ENCODE measurements at places on chromosomes 5 and 9.
A peak's percentile ranks its signal among the peaks of the same experiment; 100 is the strongest.

DNA sequence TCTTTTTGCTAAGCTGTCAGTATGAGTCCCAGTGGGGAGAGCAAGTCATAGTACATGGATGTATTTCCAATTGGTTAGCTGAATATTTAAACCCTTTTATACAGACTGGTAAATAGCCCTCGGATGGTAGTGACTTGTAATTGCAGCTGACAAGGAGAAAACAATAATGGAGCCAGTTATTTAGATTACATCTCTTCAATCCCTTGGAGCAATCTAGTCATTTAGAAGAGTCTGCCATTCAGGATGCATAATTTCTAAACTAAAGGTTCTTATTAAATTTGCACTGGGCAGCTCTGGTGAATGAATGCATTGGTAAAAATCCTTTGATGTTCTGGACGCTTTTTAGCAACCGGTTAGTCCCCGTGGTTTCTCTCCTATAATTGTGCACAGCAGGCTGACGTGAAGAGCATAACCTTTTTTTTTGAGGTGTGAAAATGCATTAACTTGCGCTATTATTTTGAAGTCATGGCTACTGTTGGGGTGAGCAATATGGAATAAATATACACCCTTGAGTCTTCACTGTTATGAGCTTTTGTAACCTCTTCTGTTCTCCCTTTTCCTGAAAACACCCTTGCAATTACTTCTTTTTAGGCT is 158.6 kb upstream of the CD180 start:
- no peak for DNase-seq

GRCh38 chr9:124352616-124353015 is 62.6 kb downstream of the PSMB7 start:
- DNase-seq, result no peak

GRCh38 chr5:148858547-148858946 is 32.1 kb downstream of the ADRB2 start:
- no peak for DNase-seq

DNA sequence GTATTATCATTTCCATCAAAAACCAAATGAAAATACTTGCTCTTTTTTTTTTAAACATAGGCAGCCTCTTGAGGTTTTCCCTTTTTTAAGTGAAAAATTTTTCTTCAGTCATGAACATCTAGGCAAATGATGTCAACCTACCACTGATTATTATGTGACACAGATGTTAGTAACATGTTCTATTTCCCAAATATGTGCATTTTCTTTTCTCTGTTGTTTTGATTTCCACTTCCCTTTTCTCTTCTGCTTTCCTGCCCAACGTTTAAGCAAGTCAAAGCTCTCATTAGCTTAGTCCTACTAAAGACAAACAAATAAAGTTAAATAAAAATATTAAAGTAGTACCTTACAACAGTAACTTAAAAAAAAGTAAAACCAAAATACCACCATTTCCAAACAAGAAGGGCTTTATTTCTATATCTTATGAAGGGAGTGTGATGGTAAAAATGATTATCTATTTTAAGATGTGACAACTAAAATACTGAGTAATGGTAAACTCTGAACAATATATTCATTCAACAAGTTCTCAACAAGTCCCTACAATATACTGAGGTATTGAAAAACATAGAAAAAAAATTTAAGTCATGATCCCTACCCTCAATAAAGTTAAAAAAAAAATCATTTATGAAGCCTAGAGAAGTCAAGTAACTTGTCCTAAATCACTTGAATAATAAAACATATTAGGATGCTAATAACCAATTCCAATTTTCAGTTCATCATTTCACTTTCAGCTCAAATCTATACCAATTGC is 9.4 kb downstream of the SLC38A9 start:
- no peak for DNase-seq

GRCh38 chr5:113147101-113147508 is 170.5 kb downstream of the DCP2 start:
- DNase-seq, result no peak

DNA sequence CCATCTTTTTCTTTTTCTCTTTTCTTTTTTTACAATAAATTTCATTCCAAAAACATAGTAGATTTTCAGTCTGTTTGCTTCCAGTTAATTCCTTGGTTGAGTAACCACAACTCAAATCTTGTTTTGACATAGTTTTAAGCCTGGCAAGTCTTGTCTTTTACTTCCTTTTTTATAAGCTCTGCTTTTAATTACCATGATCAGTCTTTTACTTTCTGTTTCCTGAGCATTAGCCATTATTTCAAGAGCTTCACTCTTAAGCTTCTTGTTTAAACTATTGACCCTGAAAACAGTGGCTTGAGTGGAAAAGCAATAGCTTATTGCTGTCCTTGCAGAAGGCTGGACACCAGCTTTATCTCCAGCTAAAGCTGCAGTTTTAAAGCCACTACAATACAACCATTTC is 1363.3 kb downstream of the MAT2B start:
- DNase-seq, result no peak

DNA sequence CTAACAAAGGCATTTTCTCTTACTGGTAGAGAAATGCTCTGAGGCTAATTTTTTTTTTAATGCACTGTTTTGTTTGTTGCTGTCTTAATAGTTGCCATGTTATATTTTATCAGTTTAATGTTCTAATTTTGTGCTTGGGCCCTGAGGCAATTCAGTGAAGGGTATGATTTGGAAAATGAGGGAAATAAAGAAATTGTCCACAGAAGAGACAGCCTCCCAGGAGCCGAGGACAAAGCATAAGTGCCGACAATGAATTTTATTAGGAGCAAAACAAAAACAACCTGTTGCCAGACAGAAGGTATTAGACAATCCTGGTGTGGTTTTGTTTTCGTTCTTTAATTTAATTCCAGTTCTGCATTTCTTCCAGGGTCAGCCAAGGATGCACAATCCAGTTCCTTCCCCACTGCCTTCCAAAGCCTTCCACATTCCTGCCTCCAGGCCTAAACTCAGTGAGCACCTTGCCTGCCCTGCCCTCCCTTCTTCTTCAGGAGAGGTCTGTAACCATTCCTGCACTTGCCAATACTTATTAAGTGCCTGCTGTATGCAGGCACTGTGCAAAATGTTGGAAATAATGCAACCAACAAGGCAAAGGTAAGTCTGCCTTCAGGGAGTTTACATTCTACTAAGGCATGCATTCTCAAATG is 4.3 kb upstream of the TCOF1 start:
- DNase-seq, result no peak

- DNase-seq, result no peak
Observed at GRCh38 chr5:173501922-173502321, 114.5 kb downstream of the BOD1 start.

GRCh38 chr5:92838253-92838652 is 742.8 kb downstream of the NR2F1-AS1 start:
- peak; percentile 20 for DNase-seq

GRCh38 chr9:614431-614830 is 227.1 kb upstream of the DMRT1 start:
- DNase-seq, result no peak

GRCh38 chr9:116904165-116904564 is 217.1 kb downstream of the TRIM32 start:
- no peak for DNase-seq

DNA sequence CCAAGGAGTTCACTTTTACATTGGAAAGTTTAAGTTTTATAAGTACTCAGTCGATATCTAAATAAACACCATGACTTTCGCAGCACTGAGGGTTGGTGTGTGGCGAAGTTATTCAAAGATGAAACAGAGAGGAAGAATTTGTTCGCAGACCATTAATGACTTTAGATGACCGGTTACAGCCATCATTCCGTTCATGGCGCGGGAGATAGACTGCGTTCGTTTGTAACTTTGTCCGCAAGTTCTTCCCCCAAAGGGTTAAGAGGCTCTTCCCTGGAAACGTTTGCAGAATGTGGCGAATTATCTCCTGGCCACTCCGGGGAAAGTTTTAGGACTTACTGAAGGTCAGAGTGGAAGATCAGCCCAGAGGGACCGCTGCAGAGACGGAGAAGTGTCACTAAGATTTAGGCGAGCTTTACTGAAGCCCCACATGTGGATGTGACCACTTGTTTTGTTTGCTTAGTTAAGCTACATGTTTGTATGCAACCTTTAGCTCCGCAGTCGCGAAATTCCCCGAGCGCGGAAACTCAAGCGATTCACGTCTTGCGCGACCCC is 2.2 kb upstream of the FOXD1 start:
- DNase-seq, result no peak

GRCh38 chr9:35237311-35237710 is 75.5 kb downstream of the UNC13B start:
- no peak for DNase-seq

- no peak for DNase-seq
Observed at GRCh38 chr9:124631326-124631725, 124.1 kb upstream of the NR5A1 start.

GRCh38 chr5:154044581-154044980 is 5.8 kb downstream of the MFAP3 start:
- no peak for DNase-seq

- no peak for DNase-seq
Observed at GRCh38 chr5:147482706-147483180, 27.1 kb downstream of the DPYSL3 start.

DNA sequence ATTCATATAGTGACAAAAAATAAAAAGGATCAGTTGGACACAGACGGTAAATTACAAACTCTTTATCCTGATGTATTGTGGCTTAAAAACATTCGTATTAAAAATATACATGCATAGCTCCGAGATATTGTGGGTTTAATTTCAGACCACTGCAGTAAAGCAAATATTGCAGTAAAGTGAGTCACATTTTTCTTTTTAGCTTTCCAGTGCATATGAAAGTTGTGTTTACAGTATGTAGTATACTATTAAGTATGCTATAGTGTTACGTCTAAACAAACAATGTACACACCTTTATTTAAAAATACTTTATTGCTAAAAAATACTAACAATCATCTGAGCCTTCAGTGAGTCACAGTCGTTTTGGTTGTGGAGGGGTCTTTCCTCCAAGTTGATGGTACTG is 551.8 kb downstream of the CETN3 start:
- no peak for DNase-seq

GRCh38 chr9:98931600-98932389 is 11.9 kb upstream of the COL15A1 start:
- no peak for DNase-seq

DNA sequence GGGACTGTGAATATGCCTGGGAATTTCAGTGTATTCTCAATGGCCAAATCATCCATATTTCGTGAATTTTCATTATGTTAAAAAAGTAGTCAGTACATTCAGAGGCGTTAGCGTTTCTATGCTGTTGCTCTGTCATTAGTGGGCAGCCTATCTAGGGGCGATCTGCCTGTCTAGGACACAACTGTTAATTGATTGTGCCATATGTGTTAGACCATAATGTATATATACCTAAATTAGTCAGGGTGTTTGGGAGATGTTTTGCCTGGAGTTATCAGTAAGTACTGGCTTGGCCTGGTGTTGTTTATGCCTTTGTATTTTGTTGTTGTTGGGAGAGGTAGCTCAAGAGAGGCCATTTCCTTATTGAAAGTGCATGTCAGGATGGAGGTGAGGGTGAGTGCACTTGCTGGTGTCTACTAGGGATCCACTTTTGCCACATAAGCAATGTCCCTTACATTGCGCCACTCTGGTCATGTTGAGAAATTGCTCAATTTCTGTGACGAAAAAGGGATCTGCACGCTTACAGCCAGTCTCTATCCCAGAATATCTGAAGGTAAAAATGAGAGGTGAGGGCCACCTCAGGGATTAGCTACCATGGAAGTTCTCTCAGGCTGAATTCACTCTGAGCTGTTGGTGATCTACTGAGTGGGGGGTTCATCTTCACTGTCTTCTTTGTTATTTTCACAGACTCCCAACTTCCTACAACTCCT is 123.3 kb downstream of the ST8SIA4 start:
- no peak for DNase-seq

- no peak for DNase-seq
Observed at GRCh38 chr9:86713970-86714369, 233.3 kb downstream of the GAS1 start.

DNA sequence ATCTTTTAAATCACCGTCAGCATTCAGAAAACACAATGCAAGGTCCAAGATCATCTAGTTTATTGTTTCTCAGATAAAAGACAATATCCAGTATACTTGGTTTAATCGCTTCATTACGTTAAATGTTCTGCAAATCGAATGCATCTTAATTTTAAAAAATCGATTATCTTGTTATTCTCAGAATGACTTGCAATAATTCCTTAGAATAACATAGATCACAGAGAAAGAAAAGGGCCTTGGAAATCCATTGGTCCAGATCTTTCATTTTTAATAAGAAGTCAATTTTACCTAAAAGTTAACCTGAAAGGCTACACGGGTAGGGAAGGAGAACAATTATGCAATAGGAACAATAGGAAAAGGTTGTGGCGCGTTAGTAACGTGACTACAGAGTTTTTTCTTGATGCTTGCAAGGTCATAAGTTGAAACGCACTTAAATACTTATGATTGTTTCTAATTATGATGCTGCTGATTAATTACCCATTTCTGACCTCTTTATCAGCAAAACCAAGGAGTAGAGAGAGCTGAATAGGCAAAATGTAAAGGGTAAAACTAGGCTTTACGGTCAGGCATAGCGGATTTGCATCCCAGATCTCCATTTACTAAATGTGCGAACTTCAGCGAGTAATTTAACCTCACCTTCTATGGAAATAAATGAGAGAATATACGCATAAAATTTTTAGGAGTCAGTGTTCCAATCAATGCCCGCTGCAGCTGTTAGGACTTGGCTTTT is 769 bp upstream of the LYRM7 start:
- DNase-seq, result no peak

GRCh38 chr9:116395699-116396037 is 242.1 kb downstream of the PAPPA start:
- no peak for DNase-seq

- no peak for DNase-seq
Observed at GRCh38 chr5:66860199-66860975, 264.2 kb downstream of the MAST4 start.

GRCh38 chr5:117892360-117892759 is 1096.0 kb downstream of the DTWD2 start:
- no peak for DNase-seq

GRCh38 chr5:158389786-158390185 is 530.8 kb upstream of the CLINT1 start:
- DNase-seq, result no peak

GRCh38 chr9:116144555-116144954 is 9.0 kb upstream of the PAPPA start:
- no peak for DNase-seq

All from NCI-H460 (cell line).